ENCODE measurements at places on chromosomes 4 and X. TPM values are rescaled to one million over a fixed set of nuclear protein-coding genes. Genes with fewer than 3 reads are reported as not detected.
A peak's percentile ranks its signal among the peaks of the same experiment; 100 is the strongest.

- peak; percentile 3 for DNase-seq
- H3K27me3 ChIP-seq = peaks cover 8% of the 10 kb centered on the region
- no peak overlapping the region for H3K4me3 ChIP-seq
- no peaks in the 10 kb centered on the region for H3K4me1 ChIP-seq
- H3K36me3 ChIP-seq = no peaks in the 10 kb centered on the region
These were observed 218.2 kb downstream of the IDS start for GRCh38 chrX:149286940-149287349.

DNA sequence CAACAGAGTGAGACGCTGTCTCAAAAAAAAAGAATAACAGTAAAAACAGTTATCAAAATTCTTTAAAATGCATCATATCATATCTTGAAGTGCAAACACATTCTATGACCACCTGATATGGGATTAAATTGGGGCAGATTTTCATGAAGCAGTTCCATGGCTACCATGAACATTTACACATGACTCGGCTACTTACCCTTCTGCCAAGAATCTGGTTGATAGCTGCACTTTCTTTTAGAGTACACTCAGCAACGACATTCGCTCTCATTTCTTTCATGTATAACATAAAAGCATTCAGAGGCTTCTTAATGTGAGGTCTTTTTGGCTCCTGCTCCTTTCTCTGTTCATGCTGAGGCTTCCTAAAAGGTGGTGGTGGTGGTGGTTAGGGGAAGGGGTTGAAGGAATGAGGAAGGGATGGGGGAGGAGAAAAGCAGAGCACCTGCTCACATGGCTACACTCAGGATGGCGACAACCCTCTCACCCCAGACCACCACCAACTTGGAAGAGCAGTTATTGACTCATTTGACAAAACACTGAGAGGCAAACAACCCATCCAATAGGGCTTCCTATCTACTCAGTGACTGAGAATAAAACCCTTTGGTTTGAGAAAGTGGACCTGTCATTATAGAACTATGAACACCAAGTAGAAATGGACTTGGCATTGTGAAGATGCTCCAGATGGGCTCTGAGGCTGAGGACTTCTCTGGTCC, 88.5 kb downstream of the HADH start:
- peaks cover 31% of the 10 kb centered on the region for H3K4me1 ChIP-seq
- H3K27me3 ChIP-seq = no peaks in the 10 kb centered on the region
- DNase-seq = no peak
- H3K36me3 ChIP-seq = peaks cover 8% of the 10 kb centered on the region

ZDHHC15 gene
- 0.10 TPM for total RNA-seq

HCFC1 gene
- 65.8 TPM for total RNA-seq

DNA sequence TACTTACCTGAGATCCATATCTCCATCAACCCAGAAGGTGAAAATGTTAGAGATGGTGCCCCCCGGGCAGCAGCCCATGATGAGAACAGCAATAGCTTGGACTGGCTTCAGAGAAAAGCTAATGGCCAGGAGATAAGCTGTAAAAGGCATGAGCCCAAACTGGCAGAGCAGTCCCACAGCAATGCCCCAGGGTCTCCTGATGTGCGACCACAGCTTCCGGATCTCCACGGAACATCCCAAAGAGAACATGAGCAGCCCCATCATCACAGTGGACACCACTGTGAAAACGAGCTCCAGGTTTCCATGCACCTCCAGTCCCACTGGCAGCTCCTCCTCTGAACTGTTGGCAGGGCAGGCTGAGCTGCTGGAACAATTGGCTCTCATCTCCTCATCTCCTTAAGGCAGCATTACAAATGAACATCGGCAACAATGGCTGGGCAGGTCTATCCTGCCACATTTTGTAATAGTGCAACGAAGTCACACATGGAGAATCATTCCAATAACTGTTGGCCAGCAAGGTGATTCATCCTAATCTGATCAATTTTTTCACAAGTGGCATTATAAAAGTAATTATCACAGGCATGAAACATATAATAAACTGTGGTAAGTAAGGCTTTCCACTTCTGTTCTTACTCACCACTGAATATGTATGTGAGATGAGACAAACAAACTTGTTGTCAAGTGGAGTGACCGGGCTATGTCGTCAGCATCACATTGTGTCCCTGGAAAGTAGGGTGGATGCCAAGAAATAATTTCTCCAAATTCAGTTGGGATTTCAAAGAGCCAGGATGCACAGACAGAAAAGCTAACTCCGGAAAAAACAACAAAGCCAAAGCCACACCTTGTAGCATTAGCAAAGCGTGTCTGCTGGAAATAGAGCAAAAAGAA, at the start of gene SLC10A6:
TSS of gene SLC10A6 (minus strand) at position 653 of the 888 bp plus-strand sequence. CDS start at position 384, 269 bp downstream.
- H3K4me1 ChIP-seq = no peaks in the 10 kb centered on the region
- DNase-seq = no peak
- H3K4me3 ChIP-seq = no peak within 1 kb of the TSS
- peaks cover 2% of the 10 kb centered on the region for H3K36me3 ChIP-seq
- no peak within 1 kb of the TSS for H3K27ac ChIP-seq

DNA sequence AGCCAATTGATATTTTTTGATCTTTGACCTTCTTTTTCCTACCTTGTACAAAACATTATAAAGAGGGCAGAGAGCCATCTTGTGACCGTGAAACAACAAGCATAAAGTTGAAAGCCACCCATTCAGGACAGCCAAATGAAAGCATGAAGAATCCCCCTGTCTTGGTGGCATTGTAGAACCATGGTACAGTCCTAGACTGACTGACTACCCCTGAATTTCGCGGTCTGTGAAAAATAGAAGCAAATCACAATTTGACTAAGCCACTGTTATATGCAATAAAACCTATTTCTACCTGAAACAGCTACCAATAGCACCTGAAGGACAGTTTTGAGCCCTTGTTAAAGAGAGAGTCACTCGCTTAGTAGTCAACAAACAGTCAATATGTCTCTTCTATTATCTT, 527.4 kb downstream of the MID1IP1 start:
- H3K27ac ChIP-seq = peak overlapping the region; percentile 24
- H3K4me3 ChIP-seq = no peak overlapping the region
- no peaks in the 10 kb centered on the region for H3K36me3 ChIP-seq
- H3K4me1 ChIP-seq = peaks cover 20% of the 10 kb centered on the region
- H3K27me3 ChIP-seq = no peaks in the 10 kb centered on the region
- no peak for DNase-seq

- no peak for DNase-seq
- H3K27me3 ChIP-seq = no peaks in the 10 kb centered on the region
These were observed 1660.3 kb upstream of the PCDH10 start for GRCh38 chr4:131488772-131489171.

XAGE1A gene
- not detected for total RNA-seq

GRCh38 chr4:110012917-110013316, 100.2 kb downstream of the EGF start:
- no peak overlapping the region for H3K4me3 ChIP-seq
- H3K27me3 ChIP-seq = peaks cover 18% of the 10 kb centered on the region
- no peaks in the 10 kb centered on the region for H3K4me1 ChIP-seq
- H3K27ac ChIP-seq = no peak overlapping the region
- DNase-seq = no peak
- H3K36me3 ChIP-seq = no peaks in the 10 kb centered on the region

DNA sequence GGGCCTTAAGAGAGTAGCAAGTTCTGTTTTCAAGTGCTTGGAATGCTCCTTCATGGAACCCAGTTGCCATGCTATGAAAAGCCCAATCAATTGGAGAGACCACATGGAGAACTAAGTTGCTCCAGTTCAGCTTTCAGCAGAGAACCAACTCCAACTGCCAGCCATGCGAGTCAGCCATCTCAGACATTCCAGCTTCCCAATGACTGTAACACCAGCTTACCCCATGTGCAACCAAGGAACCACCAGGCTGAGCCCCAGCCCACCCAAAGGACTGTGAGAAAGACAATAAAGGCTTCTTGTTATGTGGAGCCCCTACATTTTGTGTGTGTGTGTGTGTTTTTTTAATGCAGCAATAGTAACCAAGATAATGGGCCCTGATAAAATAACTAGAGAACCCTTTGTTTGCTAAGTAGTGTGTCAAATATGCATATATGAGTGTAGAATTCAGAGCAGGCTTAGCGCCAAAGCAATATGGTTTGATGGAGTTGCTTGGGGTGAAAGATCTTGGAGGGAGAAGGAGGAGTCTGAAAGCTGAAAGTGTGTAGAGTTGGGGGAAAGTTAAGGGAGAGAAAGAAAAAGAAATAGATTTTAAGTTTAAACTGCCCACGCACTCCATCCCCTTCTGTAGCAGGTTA, 35.0 kb upstream of the CCKAR start:
- peaks cover 55% of the 10 kb centered on the region for H3K27me3 ChIP-seq
- DNase-seq = no peak
- no peak overlapping the region for H3K4me3 ChIP-seq
- peaks cover 2% of the 10 kb centered on the region for H3K36me3 ChIP-seq
- H3K27ac ChIP-seq = no peak overlapping the region
- peaks cover 2% of the 10 kb centered on the region for H3K4me1 ChIP-seq

DNA sequence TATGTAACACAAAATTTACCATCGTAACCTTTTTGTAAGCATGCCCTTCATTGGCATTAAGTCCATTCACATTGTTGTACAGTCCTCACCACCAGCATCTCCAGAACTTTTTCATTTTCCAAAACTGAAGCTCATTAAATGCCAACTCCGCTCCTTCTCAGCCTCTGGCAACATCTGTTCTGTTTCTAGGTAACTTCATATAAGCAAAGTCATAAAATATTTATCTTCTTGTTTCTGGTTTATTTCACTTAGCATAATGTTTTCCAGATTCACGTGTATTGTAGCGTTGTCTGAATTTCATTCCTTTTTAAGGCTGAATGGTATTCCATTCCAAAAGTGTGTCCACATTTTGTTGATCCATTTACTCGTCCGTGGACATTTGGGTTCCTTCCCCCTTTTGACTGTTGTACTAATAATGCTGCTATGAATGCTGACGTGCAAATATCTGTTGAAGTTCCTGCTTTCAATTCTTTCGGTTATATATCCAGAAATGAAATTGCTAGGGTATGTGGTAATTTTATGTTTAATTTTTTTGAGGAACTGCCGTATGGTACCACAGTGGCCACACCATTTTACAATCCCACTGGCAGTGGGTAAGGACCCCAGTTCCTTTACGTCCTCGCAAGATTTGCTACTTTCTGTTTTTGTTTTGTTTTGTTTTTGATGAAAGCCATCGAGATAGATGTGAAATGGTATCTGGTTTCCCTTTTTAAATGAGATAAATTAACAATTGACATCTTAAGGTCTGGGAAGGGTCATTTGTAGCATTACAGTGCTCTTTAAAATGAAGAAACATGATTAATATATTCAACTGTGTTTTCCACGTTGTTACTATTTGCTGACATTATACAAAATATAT, 63.4 kb downstream of the PTTG2 start:
- peaks cover 11% of the 10 kb centered on the region for H3K4me1 ChIP-seq
- H3K27ac ChIP-seq = no peak overlapping the region
- peaks cover 5% of the 10 kb centered on the region for H3K36me3 ChIP-seq
- H3K4me3 ChIP-seq = no peak overlapping the region
- no peaks in the 10 kb centered on the region for H3K27me3 ChIP-seq
- DNase-seq = no peak

MAOB gene
- not detected for total RNA-seq

DNA sequence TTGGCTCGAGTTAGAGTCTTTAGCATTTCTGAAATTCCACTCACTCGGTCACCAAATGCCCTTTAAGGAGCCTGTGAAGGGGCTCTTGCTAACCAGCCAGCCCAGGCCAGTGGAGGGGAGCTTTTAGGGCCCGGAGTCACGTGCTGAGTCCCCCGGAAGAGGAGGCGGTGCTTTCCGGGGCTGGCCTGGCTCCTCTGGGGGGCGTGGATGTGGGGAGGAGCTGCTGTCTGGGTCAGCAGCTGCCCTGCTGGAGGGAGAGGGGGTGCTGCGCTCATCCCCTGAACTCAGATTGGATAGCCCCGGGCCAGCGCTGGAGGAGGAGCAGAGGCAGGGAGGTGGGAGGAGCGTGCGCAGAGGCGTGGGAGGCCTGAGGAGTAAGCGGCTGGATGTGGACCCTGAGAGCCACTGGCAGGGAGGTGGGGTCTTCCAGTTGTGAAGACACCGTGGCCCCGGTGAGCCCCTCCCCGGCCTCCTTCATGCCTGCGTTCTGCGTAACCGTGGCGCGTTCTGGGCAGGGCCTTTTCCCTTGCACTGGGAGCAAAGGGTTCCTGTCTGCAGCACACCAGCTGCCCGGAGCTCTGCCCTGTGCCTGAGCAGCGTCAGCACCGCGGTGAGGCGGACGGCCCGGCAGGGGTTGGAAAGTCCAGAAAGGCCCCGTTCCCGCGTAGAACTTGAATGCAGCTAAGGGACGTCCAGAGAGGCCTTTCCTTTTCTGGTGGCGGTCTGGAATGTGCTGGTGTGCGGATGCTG, 19.7 kb downstream of the MAEA start:
- H3K4me1 ChIP-seq = peaks cover 65% of the 10 kb centered on the region
- peak overlapping the region; percentile 89 for H3K27ac ChIP-seq
- no peaks in the 10 kb centered on the region for H3K27me3 ChIP-seq

YY2 gene
- total RNA-seq = 0.68 TPM

GRCh38 chr4:140743194-140743931, 12.8 kb downstream of the TBC1D9 start:
- no peak for DNase-seq
- H3K27me3 ChIP-seq = peaks cover 56% of the 10 kb centered on the region
- H3K4me3 ChIP-seq = no peak overlapping the region
- no peaks in the 10 kb centered on the region for H3K36me3 ChIP-seq
- no peaks in the 10 kb centered on the region for H3K4me1 ChIP-seq
- no peak overlapping the region for H3K27ac ChIP-seq

GRCh38 chrX:138897621-138898492, 186.3 kb upstream of the FGF13 start:
- H3K27me3 ChIP-seq = no peaks in the 10 kb centered on the region
- H3K4me3 ChIP-seq = no peak overlapping the region
- H3K4me1 ChIP-seq = no peaks in the 10 kb centered on the region
- no peak overlapping the region for H3K27ac ChIP-seq
- no peaks in the 10 kb centered on the region for H3K36me3 ChIP-seq

- H3K27ac ChIP-seq = no peak overlapping the region
- H3K4me1 ChIP-seq = peaks cover 3% of the 10 kb centered on the region
- no peaks in the 10 kb centered on the region for H3K36me3 ChIP-seq
- DNase-seq = no peak
- peaks cover 4% of the 10 kb centered on the region for H3K27me3 ChIP-seq
These were observed 176.7 kb downstream of the SH3BGRL start for GRCh38 chrX:81378560-81378959.

Measured in T-helper 17 cell (primary cell).